ENCODE measurements at places on chromosomes 2 and 18.

- no peak for DNase-seq
Observed at GRCh38 chr2:204632410-204632809, 87.1 kb downstream of the PARD3B start.

DNA sequence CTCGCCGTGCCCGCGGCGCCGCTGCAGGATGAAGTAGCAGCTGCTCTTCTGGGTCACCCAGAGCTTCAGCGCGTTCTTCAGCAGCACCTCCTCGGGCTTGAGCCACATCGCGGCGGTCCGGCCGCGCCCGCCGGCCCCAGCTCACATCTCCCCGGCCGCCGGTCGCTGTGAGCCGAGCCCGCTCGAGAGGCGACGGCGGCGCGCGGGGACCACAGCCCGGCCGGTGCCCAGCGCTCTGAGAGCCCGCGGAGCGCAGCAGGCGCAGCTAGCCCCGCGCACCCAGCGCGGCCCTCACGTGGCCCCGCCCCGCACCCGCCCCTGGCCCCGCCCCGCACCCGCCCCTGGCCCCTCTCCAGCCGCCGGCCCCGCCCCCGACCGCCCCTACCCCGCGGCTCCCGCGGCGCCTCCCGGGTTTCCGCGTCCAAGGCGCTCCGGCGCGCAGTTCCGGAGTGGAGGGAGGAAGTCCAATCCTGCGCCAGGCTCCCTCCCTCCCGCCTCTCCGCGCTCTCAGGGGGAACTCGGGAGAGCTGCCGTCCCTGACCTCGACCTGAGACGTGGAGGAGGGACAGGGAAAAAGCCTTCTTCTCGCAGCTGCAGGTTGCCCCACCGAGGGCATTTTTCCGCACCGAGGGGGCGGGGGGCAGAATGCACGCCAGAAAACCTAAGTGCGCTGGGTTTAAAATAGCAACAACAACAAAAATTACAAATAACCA is at the start of gene TBC1D8:
TSS of gene TBC1D8 (minus strand) at position 237 of the 713 bp plus-strand sequence. CDS start at position 108, 129 bp downstream.
- DNase-seq, result peak; percentile 97

- DNase-seq, result peak; percentile 64
Observed at GRCh38 chr18:25832001-25832604, 258.3 kb downstream of the SS18 start.

DNA sequence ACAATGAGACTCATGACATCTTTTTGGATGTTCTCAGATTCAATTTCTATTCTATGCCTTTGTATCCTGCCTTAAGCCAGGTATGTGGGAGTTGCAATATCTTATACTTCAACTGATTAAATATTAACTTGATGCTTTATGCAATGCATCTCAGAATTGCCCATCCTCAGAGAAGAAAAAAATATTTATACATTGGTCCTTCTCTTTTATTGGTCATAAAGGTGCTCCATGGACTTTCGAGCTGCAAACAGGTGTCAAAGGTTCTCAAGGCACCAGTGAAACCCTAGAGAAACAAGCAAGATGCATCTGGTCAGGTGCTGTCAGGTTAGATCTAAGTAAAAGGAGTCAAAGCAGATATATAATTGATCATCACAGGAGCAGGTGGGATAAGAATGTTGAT is 690.5 kb downstream of the PLCL1 start:
- DNase-seq, result no peak

DNA sequence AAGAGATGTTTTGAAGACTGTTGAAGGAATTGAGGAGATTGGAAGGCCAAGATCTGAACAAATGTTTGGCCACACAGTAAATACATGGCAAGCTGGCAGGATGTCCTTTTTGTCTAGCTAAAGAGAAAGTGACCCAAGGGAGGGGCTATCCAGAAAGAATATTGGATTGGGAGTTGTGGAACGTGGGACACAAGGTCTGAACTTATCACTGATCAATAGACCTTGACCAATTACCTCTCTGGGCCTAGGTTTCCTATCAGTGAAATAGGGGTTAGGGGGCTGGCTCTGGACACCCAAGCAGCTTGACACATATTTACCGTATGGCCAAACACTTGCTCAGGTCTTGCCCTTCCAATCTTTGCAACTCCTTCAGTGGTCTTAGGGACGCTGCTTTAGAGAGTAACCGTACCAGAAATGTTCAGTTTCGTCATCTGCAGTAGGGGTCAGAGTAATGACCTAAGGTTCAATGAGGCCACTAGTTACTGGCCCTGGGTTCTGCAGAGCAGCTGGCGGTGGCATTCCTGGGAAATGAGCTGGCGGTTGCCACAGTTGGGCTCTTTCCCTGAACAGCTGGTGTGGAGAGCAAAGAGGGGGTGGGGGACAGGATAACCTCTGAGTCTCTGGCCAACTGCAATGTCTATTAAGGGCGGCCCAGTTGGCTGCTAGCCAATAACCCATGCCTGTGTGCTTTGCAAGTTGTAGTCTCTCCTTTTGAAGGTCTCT is 70.1 kb upstream of the STPG4 start:
- no peak for DNase-seq

GRCh38 chr2:181992776-181993175 is 7.1 kb downstream of the PPP1R1C start:
- DNase-seq, result no peak

- no peak for DNase-seq
Observed at GRCh38 chr18:73590950-73591349, 556.7 kb downstream of the FBXO15 start.

DNA sequence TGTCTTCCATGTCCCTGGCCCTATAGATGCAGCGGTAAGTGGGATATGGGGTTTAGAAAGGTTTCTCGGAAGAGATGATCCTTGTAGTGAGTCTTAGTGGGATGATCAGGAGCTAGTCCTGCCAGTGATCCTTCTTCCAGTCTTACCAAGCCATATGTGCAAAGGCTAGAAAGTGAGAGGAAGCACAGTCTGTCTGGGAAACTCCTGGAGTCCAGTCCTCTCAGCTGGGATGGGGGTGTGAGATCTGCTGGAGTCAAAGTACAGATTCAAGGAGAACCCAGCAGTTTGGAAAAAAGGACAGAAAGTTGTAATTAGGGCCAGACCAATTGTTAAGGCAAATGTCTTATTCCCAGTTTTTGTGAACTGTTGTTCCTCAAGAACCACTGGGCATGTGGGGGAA is 83.3 kb downstream of the LIMS1 start:
- no peak for DNase-seq

- peak; percentile 37 for DNase-seq
Observed at GRCh38 chr2:172350839-172351479, 76.4 kb upstream of the ITGA6 start.

DNA sequence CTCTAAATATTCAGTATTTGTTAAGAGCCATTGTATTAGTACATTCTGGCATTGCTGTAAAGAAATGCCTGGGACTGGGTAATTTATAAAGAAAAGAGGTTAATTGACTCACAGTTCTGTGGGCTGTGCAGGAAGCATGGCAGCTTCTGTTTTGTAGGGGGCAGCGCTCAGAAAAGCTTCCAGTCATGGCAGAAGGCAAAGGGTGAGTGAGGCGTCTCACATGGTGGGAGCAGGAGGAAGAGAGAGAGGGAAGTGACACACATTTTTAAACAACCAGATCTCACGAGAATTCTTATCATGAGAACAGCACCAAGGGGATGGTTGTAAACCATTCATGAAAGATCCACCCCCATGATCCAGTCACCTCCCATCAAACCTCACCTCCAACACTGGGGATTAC is 13.8 kb upstream of the CCDC102B start:
- no peak for DNase-seq

GRCh38 chr2:188291617-188292347 is at the start of gene GULP1:
Gene GULP1, plus strand, starts transcription at chr2:188291874. Its CDS starts 185,829 bp downstream, at chr2:188477703.
- DNase-seq, result peak; percentile 92

GRCh38 chr2:112644933-112645309 is 818 bp upstream of the SLC20A1 start:
- peak; percentile 87 for DNase-seq

- no peak for DNase-seq
Observed at GRCh38 chr2:219527076-219527394, 12.8 kb downstream of the ASIC4 start.

GRCh38 chr2:36748166-36748565 is 51.7 kb downstream of the VIT start:
- no peak for DNase-seq

DNA sequence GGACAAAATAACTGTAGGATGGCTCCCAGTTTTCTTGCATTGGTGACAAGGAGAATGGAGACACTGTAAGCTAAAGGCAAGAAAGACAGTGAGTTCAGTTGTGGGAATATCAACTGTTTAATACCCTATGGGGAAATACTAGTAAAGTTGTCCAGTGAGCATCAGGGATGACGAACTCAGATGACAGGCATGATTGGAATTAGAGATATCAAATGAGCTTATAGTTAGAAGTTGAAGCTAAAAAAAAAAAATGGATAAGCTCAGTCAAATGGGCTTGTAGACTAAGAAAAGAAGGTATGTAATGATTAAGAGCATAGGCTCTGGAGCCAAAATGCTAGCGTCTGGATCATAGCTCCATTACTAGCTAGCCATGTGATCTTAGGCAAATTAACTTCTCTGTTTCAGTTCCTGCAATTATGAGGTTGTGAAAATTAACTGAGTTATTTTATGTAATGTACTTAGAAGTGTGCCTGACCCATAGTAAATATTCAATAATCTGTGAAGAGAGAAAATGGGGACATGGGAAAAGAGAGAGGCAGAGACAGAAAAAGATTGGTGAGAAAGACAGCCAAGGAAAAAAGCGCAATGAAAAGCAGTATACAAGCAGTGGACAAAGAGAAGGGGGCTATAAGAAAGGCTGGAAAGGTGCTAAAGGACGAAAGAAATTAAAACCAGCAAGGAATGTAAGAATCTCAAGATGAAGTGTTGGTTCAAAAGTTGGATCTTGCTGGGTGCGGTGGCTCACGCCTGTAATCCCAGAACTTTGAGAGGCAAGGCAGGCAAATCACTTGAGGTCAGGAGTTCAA is 95.7 kb upstream of the SLC39A10 start:
- DNase-seq, result no peak

- no peak for DNase-seq
Observed at GRCh38 chr2:176830362-176830761, 382.2 kb upstream of the HNRNPA3 start.

DNA sequence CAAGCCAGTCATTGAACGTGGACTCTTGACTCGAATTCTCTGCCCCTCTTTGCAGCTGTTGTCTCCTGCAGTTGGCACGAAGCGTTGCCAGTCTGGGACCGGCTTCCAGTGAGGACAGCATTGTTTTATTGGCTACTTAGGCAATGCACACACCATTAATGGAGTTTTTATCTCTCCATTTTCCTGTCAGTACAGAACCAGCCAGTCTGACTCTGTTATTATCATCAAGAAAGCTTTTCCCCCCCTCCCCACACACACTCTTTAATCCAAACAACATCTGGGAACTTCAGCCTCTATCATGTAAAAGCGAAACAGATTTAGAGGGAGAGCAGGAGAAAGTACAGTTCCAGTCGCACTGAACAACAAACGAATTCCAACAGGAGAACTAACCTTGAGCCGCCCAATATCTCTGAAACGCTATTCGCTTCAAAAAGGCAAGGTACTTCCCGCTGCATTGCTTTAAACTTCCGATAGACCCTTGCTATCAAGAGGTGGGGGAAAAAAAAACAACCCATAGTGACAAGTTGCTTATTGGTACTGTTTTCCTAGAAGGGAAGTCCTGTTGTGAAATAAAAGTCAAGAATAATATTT is 38.2 kb downstream of the ACVR1 start:
- DNase-seq, result peak; percentile 41

- peak; percentile 66 for DNase-seq
Observed at GRCh38 chr18:40413160-40413559, 1541.9 kb upstream of the PIK3C3 start.

- no peak for DNase-seq
Observed at GRCh38 chr18:58787536-58788149, 77.0 kb upstream of the ZNF532 start.

GRCh38 chr18:623761-624620 is 27.2 kb downstream of the CLUL1 start:
- no peak for DNase-seq

DNA sequence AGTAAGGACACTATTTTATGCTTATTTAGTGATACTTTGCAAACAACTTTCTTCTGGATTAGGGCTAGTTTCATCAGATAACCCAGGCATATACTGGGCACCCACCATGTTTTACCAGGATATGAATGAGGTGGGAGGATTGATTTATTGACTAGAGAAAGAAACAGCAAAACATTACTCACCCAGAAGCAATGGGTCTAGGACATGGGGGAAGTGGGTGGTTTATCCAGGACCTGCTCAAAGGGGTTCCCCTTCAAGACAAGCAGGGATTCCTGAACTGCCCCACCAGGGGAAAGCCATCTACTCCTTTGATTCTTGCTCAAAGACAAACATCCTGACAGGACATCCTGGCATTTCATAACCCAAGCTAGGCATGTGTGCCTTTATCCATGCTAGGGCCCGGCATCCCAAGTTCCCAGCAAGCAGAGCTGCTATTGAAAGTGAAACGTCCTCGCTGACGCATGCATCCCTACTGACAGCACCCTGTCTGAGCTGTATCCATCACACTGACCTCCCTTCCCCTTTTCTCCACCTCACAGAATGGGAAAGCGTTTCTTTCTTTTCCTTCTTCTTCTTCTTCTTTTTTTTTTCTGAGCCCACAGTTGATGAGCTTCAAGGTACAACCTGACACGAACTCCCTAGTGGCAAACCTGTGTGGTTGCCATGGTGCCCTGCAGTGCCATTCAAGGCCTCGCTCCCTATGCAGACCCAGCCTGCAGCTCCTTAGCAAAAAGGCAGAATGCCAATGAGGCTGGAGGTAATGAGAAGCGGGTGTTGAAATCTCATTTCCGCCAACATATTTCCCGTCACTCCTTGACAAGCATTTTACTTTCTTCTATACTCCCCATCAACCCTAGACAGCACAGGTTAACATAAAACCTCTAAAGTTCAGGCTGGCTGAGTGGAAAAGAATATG is 70.5 kb downstream of the CLHC1 start:
- DNase-seq, result no peak

DNA sequence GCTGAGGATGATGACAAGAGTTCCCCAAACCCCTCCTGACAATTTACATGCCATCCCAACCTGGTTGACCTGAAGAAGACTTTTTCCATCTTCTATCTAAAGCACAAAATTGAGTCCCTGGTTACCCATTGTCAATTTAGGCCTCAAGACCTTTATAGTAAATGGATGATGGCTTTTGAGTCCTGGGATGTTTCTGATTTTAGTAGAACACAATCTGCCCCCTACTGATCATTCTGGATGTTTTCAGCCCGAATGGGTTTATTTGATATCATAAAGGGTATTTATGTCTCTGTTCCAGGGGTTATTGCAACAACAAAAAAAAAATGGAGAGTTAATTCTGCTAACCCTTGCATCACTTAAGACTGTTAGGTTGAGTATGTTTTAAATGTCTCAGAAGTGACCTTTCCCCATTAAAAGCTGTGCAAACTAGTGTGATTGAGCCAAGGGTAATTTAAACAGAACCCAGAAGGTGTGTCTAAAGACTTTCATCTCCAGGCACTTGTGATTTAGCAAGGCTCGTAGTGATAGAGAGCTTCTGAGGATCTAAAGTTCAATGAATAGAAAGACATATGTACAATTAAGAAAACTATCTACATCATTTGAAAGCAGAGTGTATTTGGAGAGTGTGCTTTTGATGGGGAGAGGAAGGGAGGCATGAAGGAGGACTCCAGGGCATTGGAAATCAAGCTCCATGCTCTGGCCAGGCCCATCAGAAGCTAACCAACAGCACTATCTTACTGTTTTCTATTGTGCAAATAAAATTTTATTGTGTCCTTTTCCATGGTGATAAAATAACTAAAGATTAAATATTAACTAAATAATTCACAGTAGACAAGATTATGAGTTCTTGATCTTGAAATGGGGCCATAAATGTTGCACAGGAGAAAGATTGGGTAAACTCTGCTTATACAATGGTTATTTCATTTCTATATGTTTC is 96.6 kb upstream of the NOSTRIN start:
- no peak for DNase-seq

- DNase-seq, result no peak
Observed at GRCh38 chr2:144477281-144477956, 42.5 kb downstream of the ZEB2 start.

All from kidney (tissue), 22 donors.